ENCODE measurements at places on chromosomes 6 and 20.

GRCh38 chr6:108627692-108628550 lies 67.2 kb downstream of the FOXO3 start:
- DNase-seq: no peak

DNA sequence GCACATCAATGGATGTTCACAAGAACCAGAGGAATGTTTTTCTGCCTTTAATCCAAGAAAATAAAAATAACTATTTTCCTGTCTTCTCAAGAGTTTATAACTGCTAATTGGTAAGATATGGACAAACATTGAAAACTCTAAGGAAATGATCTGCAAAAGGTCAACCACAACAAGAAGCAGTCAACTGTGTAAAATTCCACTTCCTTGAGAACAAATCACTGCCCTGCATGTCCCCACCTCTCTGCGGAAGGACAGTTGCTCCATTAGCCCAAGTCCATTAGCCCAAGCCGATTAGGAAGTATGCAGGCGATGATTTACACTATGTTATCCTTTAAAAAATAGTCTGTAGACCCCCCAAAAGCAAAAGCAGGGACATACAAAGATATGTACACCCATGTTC lies 27.6 kb downstream of the SLC22A23 start:
- DNase-seq: no peak

- DNase-seq: peak; percentile 54
These were observed 4.5 kb upstream of the VSTM2L start for GRCh38 chr20:37898233-37899104.

GRCh38 chr20:41004531-41005360 lies 23.9 kb upstream of the TOP1 start:
- DNase-seq: no peak
